ENCODE measurements at places on chromosomes 12 and 14. TPM values are rescaled to one million over a fixed set of nuclear protein-coding genes. Genes with fewer than 3 reads are reported as not detected.

Gene FGF23
- not detected for total RNA-seq

GRCh38 chr12:94336211-94336925, 123.3 kb downstream of the CEP83 start:
- DNase-seq, result no peak
- H3K4me1 ChIP-seq, result no peaks in the 10 kb centered on the region
- H3K4me3 ChIP-seq, result no peak overlapping the region
- H3K27me3 ChIP-seq, result no peaks in the 10 kb centered on the region
- peaks cover 4% of the 10 kb centered on the region for H3K36me3 ChIP-seq

Gene DBX2
- not detected for total RNA-seq

DNA sequence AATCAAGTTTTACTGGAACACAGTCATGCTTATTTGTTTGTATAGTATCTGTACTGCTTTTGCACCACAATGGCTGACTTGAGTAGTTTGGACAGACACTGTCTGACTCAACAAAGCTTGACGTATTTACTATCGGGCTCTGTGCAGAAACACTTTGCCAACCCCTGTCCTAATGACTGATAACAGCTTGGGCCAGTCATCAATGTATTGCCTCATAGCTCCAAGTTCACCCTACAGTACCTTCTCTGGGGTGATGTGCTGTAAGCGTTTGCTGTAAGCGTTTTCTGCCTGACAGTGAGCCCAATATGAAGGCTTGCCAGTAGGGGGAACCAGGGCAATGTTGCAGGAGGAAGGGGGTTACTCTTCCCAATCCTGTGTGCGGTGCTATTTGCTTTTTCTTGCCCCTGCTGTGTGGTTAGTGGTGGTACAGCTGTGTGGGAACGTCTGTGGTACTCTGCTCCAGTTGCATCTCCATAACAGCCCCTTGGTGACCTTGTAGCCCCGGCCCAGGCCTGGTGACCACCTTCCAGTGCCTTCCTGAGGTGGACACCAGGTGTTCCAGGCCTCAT, 5.4 kb upstream of the CCDC177 start:
- H3K4me3 ChIP-seq, result no peak overlapping the region
- DNase-seq, result peak; percentile 50
- no peaks in the 10 kb centered on the region for H3K4me1 ChIP-seq
- no peaks in the 10 kb centered on the region for H3K27me3 ChIP-seq

DNA sequence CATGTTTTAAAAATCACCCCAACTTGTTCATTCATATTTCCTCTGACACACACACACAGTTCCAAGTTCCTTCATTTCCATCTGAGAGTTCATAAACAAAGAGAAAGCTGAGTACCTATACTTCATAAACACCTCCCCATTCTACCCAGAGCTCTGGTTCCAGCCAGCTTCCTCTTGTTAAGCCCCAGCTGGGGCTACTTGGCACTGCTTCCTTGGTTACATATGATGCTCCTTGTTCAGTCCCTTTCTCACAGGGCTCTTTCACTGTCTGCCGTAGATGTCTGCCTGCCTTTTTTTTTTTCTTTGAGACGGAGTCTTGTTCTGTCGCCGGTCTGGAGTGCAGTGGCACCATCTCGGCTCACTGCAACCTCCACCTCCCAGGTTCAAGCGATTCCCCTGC, 77.5 kb downstream of the COX16 start:
- H3K27ac ChIP-seq, result no peak overlapping the region
- no peaks in the 10 kb centered on the region for H3K36me3 ChIP-seq
- no peaks in the 10 kb centered on the region for H3K4me1 ChIP-seq
- no peaks in the 10 kb centered on the region for H3K27me3 ChIP-seq
- H3K4me3 ChIP-seq, result no peak overlapping the region

- H3K36me3 ChIP-seq, result no peaks in the 10 kb centered on the region
- no peak overlapping the region for H3K4me3 ChIP-seq
- no peak overlapping the region for H3K27ac ChIP-seq
- no peak for DNase-seq
- H3K27me3 ChIP-seq, result no peaks in the 10 kb centered on the region
Measured at GRCh38 chr12:93727195-93727811, 50.1 kb downstream of the CRADD start.
